ENCODE measurements at places on chromosomes 16 and 17. TPM values are rescaled to one million over a fixed set of nuclear protein-coding genes. Genes with fewer than 3 reads are reported as not detected.
A peak's percentile ranks its signal among the peaks of the same experiment; 100 is the strongest.

DNA sequence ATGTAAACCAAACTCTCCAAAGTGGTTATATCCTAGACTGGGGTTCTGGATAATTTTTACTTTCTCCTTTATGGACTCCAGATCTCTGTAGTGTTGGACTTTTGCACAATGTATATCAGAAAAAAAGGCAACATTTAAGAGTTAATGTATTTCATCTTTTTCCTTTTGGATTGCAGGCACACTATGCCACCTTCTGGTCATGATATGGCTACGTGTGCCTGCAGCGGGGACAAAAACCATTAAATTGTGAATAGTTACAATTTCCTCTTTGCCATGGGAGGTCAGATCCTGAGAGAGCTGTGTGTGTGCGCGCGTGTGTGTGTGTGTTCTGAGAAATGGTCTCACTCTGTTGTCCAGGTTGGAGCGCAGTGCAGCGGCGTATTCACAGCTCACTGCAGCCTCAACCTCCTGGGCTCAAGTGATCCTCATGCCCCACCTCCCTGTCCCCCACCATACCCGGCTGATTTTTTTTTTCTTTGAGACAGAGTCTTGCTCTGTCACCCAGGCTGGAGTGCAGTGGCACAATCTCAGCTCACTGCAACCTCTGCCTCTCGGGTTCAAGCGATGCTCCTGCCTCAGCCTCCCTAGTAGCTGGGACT lies 4.3 kb upstream of the SGF29 start:
- no peak for DNase-seq

- no peak for DNase-seq
Measured at GRCh38 chr16:87558682-87559081, 43.6 kb upstream of the JPH3 start.

The ANKRD40 gene
- total RNA-seq, result 40.8 TPM

GRCh38 chr17:29575511-29576213 lies 7.2 kb downstream of the TP53I13 start:
- no peak for DNase-seq

DNA sequence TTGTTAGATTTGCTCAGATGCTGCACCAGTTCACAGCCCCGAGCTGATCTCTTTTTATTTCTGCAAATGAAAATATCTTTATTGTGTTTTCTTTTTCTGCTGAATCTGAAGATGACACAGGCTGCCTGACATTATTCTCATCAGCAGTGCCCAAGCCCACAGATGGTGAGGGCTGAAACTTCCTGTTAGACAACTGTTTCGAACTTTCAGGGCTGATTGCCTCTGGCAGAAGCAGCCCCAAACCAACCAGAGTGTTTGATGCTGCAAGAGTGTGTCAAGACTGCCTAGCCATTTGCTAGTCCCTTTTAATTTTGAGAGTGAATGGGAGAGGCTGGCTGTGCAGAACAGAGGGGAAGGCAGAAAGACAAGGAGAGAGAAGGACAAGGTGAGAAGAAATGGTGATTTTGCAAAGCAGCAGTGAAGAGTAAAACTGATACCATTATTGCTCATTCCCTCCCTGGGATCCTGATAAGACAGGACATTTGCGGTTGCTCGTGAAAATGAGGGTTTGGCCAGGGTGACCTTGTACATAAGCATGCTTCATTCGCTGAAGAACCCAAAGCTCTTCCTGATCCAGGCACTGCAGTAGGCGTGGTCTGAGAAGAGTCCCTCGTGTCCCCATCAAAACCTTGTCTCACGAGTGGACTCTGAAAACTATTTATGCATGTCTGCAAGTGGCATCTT lies 77.2 kb downstream of the TMEM114 start:
- DNase-seq, result no peak

The TNRC6A gene
- 91.6 TPM for total RNA-seq

The PLCG2 gene
- 0.49 TPM for total RNA-seq

- no peak for DNase-seq
Measured at GRCh38 chr17:78748048-78748729, 33.9 kb downstream of the CYTH1 start.

GRCh38 chr16:79816081-79816497 lies 215.6 kb upstream of the MAF start:
- no peak for DNase-seq

The ZNF750 gene
- total RNA-seq, result 1.4 TPM

The BEAN1 gene
- 1.8 TPM for total RNA-seq

GRCh38 chr16:1705688-1706385 lies at the start of gene MAPK8IP3:
TSS of gene MAPK8IP3 (plus strand) at chr16:1706195. CDS start at chr16:1706340, 145 bp downstream.
- DNase-seq, result peak; percentile 95

- DNase-seq, result no peak
Measured at GRCh38 chr16:2815299-2815771, 1.7 kb upstream of the PRSS21 start.

DNA sequence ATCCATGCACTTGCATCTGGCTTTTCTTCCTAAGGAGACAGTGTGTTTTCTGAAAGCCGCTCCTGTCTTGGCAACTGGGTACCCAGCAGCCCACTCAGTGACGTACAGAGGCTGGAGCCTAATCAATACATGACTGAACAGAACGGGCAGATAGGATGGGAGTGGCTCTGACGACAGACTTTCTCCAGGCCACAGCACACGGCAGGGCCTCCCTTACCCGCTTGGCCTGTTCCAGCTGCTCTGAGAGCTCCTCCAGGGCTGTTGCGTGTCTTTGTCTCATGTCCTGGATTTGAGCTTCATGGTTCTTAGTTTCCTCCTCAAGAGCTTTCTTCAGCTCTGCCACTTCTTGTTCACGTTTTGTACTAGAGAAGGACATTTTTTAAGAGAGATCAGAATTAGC lies 64.9 kb downstream of the NDEL1 start:
- DNase-seq, result no peak

The ZNF423 gene
- 149 TPM for total RNA-seq

DNA sequence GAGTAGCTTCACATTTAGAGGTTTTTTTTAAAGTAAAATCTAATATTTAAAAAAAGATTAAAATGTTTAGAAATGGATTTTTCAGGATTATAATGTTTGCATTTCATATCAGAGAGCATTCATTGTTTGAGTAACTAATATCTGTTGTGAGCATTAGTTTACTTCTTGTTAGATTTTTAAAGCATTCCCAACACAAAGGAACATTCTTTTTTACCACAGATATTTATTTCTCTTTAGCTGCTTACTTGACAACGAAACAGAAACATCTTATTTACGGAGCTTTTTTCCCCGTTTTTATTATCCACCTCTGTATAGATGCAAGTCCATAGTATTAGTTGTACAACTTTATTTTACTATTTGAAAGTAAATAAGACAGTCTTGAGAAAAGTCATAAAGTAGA lies 53.0 kb downstream of the NFAT5 start:
- no peak for DNase-seq

The GRAP gene
- 0.64 TPM for total RNA-seq

- DNase-seq, result no peak
Measured at GRCh38 chr16:27676839-27677238, 126.9 kb downstream of the KATNIP start.

GRCh38 chr17:63984651-63985386 lies 12.1 kb upstream of the SCN4A start:
- no peak for DNase-seq

DNA sequence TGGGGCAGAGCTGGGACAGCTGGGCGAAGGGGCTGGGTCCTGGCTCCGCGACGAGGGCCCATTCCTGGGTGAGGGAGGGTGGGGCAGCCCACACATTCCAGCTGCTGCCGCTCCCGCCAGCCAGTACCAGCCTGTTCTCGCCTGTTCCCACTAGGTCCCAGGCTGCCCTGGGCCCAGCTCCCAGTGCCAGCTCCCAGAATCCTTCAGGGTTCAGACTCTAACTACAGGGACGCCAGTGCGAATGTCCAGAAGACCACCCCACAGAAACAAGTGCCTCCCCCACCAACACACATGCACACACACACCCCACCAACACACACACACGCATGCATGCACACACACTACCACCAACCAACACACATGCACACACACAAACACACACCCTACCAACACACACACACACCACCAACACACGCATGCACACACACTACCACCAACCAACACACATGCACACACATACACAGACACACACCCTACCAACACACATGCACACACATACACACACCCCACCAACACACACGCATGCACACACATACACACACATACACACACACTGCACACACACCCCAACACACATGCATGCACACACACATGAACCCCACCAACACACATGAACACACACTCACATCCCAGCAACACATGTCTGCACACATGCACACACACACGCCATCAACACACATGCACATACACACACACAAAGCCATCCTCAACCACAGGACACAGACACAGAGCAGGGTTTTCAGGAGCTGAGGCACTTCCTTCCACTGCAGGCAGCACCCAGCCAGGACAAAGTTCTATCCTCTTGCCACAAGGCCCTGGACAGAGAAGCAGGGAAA lies 27.5 kb upstream of the KRT17 start:
- no peak for DNase-seq

DNA sequence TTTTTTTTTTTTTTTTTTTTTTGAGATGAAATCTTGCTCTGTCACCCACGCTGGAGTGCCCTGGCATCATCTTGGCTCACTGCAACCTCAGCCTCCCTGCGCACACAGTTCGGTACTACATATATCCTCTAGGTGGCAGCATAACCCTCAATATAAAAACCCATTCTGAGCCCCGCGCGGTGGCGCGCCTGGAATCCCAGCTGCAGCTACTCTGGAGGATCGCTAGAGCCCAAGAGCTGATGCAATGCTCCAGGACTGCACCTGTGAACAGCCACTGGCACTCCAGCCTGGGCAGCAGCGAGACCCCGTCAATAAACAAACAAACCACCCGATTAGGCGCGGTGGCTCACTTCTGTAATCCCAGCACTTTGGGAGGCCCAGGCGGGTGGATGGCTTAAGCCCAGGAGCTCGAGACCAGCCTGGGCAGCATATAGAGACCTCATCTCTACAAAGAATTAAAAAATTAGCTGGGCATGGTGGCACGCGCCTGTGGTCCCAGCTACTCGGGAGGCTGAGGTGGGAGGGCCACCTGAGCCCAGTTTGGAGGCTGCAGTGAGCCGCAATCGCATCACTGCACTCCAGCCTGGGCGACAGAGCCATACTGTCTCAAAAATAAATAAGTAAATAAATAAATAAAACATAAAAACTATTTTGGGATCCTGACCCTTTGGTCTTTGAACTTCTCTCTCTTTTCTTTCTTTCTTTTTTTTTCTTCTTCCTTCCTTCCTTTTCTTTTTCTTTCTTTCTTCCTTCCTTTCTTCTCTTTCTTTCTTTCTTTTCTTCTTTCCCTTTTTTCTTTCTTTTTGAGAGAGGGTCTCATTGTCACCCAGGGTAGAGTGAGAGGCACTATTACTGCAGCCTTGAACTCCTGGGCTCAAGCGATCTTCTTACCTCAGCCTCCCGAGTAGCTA lies 15.4 kb upstream of the AKAP10 start:
- DNase-seq, result peak; percentile 84

- DNase-seq, result no peak
Measured at GRCh38 chr17:12729086-12729485, 60.2 kb upstream of the ARHGAP44 start.

GRCh38 chr16:48862087-48862532 lies 252.1 kb upstream of the N4BP1 start:
- DNase-seq, result no peak

- DNase-seq, result peak; percentile 76
Measured at GRCh38 chr16:65117811-65118448, 3.9 kb downstream of the CDH11 start.

DNA sequence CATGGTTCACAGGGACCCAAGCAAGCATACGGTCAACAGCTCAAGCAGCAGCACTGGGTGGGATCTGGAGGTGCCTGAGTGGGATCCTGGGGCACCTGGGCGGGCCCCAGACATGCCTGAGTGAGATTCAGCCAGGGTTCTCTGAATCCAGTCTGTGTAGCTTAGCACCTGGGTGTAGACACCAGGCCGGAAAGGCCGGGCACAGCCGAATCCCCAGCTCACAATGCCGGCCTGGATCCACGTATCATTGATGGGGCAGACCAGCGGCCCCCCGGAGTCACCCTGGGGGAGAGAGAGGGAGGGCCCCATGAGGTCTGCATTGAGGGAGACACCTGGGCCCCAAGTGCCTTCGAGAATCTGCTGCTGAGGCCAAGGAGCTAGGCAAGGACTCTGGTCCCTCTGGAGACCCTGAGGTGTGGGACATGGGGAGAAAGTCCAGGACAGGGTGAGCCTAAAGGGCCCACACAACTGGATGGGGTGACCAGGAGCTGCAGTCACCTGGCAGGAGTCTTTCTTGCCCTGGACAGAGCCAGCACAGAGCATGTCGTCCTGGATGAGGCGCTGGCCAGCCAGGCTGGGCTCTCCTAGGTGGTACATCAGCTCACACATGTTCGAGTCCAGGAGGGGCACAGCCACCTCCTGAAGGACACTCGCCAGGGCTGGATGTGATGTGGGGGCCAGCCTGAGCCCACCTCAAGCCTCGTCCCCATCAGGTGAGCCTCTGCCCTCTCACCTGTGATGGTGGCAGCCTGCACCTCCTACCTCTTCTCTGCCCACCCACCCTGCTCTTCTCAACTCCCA lies 9.7 kb downstream of the ZG16B start:
- no peak for DNase-seq

The CTRB2 gene
- total RNA-seq, result not detected

The ULK2 gene
- total RNA-seq, result 42.3 TPM

- DNase-seq, result no peak
Measured at GRCh38 chr17:40419559-40420331, 2.0 kb upstream of the TOP2A start.

The KDM6B gene
- 191 TPM for total RNA-seq

GRCh38 chr16:19474617-19475016 lies 47.3 kb downstream of the GDE1 start:
- DNase-seq, result no peak

- DNase-seq, result no peak
Measured at GRCh38 chr17:50397919-50398285, 579 bp upstream of the LRRC59 start.

DNA sequence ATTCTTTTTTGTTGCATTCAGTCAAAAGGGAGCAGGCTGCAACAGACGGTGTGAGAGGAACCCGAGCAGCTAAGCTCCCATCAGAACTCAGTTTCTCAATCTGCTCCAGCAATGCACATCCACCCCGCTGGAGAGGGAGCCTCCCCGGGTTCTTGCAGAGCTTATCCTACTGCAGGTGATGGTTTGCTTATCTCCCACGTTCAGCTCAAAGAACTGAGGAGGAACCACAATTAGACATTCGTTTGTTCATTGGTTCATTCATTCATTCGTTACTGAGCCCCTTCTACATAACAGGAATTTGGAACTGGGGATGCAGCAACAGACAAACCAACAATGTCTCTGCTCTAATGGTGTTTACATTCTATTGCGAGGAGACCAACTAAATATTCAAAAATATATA lies 22.2 kb upstream of the ALOX15 start:
- DNase-seq, result no peak

- DNase-seq, result peak; percentile 74
Measured at GRCh38 chr17:4566785-4567184, 6.4 kb upstream of the GGT6 start.

DNA sequence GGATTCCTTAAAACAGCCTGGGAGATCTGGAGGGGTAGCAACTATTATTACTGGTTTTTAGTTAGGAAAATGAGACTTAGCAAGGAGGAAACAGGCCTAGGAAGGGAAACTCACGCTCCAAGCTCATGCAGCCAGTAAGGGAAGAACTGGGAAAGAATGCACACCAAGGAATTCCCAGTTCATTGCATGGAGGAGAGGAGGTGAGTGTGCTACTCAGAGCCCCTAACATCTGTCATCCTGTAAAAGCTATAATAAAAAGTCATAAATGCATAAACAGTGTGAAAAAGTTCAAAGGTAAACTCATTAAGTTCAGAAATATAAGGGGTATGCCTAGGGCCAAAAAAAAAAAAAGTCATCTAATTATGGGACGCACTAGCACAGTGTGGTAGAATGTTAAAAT lies 25.9 kb downstream of the TMEM98 start:
- DNase-seq, result no peak
